ENCODE measurements at places on chromosomes 5 and 9.

GRCh38 chr5:87002485-87002884 is 265.2 kb upstream of the RASA1 start:
- DNase-seq, result no peak

DNA sequence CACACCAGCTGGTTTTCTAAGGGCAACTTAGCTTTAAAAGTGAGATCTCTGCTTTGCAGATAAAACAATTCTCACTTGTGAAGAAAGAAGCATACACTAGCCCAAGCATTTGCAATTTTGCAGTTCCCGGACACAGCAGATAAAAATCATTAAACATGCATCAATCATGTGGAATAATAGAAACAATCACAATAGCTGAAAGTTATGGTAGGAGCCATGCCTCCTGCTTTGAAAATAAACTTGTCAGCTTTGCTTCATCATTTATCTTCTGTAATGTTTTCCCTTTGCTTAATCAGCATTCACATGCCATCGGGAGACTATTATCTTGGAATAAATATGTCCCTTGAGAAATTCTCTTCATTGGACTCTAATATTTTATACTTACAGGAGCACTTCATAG is 60.3 kb upstream of the DAB2 start:
- no peak for DNase-seq

- DNase-seq, result no peak
These were observed 22.6 kb downstream of the CCNJL start for GRCh38 chr5:160289721-160290120.

DNA sequence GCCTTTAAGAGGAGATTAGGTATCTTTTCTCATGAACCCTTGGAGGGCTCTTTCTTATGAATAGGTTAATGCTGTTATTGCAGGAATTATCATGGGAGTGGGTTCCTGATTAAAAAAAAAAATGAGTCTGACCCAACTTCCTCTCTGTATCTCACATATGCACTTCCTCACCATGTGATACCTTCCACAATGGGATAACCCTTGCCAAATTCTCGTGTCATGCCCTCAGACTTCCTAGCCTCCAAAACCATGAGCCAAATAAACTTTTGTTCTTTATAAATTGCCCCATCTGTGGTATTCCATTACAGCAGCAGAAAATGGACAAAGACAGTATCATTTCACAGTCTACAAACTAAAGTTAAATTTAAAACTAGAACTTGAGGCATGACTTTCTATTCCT is 1.0 kb downstream of the OR1B1 start:
- no peak for DNase-seq

DNA sequence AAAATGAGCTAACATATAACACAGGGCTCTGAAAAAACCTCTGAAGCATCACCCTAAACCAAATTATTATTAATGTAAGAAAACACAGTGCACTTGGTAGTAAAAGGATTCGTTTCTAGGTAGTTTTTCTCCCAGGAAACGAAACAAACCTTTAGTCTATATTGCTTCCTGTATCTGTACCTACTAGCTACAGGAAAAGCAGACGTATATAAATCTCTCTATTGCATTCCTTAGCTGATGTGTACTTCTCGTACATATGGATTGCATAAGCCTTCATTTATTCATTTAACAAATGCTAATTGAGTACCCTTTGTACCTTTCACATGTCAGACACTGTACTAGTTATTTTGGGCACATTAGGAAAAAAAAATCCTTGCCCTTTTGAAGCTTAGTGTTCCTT is 85.0 kb upstream of the RASA1 start:
- no peak for DNase-seq

DNA sequence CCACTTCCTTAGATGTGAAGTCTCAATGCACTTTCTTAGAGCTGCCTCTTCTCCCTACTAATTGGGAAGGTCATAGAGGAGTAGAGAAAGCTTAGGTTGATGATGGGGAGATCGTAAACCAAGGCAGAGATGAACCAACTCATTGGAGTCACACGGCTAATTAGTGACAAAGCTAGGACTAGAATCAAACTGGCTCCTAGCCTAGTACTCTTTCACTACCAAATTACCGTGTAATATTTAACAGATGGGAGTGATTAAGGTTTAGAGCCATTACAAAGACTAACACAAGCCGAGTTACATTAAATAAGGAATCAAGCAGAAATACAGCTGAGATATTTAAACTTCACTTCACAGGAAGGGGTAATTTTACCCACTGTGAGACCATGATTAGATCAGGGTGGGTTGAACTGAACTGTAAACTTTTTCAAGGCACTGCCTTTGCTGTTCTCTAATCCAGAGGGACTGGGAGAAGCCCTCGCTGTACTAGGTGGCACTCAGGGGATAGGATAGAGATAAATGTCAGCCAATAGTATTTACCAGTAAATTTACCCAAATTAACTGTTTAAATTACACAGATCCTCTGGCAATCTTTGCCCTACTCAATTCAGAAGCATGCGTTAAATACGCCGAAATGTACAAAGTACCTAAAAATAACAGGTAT is 166.4 kb upstream of the PIK3R1 start:
- DNase-seq, result no peak

- no peak for DNase-seq
These were observed 89.0 kb upstream of the MAP1B start for GRCh38 chr5:72018143-72018803.

DNA sequence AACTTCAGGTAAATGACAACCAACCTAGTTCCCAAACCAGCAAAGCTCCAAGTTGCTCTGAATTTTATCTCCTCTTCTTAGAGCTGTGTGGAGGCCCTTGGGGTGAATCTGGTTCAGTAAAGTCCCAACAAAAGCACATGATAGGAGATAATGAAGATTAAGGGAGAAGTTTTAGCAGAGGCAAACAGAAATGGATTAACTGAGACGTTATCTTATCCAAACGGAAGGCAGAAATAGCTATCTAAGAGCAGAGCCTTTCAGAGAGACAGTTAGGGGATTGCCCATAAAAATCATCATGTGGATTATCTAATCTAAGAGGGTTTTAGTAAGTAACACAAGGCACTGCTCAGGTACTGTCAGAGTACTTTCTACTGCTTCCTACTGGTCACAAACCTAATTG is 183.9 kb upstream of the ZNF618 start:
- DNase-seq, result no peak

DNA sequence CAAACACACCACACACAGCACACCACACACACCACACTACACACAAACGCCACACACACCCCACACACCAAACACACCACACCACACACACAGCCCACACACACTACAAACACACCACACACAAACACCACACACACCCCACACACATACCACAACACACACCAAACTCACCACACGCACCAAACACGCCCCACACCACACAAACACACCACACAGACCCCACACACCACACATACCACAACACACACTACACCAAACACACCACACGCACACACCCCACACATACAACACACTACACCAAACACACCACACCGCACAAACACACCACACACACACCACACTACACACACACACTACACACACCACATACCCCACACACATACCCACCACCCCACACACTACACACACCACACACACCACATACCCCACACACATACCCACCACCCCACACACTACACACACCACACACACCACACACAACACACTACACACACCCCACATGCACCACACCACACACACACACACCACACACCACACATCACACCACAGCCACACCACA is 151.2 kb downstream of the ERCC6L2 start:
- no peak for DNase-seq

DNA sequence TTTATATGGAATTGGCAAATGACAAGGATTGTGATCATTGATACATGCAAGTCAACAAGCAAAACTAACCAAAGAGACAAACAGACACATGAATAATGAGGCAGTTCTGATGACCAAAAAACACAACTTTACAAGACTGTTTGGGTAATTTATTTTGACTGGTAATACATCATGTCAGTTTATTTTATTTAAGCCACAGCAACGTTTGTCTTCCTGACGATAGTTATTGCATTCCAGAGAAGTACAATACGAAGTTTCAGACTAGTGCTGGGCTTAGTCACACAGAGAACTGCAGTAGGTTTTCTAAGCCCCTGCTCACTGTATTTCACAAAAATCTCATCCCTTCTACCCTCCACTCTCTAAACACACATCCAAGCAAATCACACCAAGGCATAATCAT is 514.2 kb downstream of the RAB3C start:
- no peak for DNase-seq

DNA sequence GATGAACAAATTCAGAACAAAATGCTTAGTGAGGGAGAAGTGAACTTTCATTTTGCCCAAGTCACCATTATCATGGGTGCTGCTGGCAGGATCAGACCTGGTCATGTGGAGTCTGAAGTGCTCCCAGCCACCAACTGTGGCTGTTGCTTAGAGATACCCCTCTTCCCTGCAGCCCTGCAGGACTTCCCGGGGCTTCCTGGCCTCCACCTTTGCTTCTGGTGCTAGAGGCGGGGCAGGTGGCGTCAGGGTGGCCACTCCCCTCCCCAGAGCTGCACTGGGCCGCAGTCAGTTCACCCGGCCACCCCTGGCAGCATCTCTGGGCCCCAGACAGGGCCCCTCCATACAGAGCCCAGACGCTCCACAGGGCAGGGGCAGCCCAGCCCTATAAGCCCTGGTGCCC is 30.0 kb upstream of the SLC12A7 start:
- DNase-seq, result no peak

- DNase-seq, result no peak
These were observed 40.1 kb upstream of the SUB1 start for GRCh38 chr5:32545102-32545800.

DNA sequence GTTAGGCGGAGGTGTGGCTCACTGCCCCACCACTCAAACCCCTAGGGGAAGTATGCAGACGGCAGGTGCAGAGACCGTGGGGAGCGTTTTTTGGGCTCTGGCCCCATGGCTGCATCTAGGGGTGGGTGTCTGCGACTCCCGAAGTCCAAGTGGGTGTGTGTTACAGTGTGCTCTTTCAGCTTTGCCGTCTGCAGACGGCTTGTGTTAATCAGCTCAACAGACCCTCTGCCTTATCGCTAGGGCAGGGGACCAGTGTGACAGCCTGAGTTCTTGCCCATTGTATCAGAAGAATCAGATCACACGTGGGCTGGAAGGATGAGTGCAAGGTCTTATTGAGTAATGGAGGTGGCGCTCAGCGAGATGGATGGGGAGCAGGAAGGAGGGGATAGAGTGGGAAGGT is 162.8 kb downstream of the ENC1 start:
- no peak for DNase-seq

DNA sequence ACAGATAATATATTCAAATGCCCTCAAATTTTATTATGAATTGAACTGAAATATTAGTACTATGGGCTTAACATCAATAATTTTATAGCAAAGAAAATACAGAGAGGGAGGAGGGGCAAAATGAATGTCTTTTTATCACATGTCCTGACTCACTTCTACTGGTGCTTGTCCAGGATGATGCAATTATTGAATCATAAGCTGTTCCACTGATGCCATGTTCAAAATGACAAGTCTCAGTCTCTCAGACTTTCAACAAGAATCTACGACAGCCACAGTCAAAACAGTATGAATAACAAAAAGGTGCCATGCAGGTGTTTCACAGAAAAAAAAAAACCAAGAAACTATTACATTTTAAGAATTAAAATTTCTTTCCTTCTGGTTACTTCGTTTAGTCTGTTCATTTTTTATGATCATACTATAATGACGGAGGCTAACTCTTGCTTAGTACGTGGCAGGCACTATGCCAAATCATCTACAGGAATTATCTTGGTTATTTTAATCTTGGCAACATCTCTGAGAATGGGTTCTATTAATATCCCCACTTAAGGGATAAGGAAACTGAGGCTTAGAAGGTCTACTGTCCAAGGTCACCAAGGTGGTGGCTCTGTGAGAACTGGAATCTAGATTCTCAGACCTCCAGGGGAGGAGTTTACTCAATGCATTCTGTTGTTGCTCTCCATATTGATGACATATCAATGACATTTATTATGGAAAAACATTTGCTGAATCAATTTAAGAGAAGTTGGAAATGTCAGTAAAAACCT is 61.5 kb downstream of the NR3C1 start:
- DNase-seq, result no peak

DNA sequence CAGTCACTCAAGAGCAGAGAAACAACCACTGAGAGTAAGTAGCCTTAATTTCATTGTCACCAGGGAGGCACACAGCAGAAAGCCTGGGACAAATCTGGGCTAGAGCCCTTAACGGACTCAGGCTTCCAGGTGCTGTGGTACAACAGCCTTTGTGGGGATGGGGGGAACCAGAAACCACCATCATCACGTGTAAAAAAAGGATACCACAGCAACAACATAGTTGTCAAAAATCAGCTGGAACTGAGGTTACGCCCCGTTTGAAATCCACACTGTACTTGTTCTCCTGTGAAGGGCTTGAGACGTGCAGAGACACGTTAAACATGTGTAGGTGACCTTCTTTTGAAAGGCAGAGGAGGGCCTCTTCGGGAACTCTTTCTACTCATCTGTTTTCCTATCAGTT is 16.6 kb upstream of the PLPP1 start:
- no peak for DNase-seq

- no peak for DNase-seq
These were observed 595.9 kb upstream of the MEF2C start for GRCh38 chr5:89478851-89479250.

GRCh38 chr5:95272316-95272929 is 12.5 kb downstream of the MCTP1 start:
- no peak for DNase-seq

GRCh38 chr9:133050142-133050541 is 11.6 kb upstream of the CEL start:
- DNase-seq, result no peak

DNA sequence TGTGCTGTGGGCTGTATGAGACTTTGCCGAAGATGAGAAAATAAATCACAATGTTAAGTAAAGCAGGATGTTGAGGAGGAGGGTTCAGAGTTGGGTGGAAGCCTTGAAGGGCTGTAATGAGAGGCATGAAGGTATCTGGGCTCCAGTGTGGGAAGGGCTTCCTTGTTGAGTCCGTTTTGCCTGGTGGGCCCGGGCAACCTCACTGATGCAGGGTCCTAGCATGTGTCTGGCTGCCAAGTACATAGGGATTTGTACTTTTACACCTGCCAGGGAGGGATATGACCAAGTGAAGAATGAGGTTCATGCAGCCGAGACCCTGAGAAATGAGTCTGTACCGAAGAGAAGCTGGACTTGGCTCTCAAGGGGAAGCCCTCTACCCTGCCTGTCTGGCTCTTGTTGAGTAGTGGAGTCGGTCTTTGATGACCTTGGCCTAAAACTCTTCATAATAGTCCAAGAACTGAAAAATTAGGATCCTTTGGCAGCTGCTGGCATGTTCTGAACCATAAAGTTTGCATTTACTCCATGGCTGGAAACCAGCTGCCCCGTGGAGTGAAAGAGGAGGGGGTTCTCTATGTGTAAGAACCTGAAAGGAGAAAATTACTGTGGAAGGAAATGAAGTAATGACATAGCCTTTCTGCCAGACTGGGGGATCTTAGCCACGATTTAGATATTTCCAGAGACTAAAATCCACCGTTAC is 59.0 kb upstream of the DPYSL3 start:
- DNase-seq, result no peak

GRCh38 chr5:109945097-109945678 is 255.5 kb downstream of the MAN2A1 start:
- no peak for DNase-seq

- no peak for DNase-seq
These were observed 772 bp upstream of the TARS1 start for GRCh38 chr5:33439905-33440481.

- no peak for DNase-seq
These were observed 184.0 kb downstream of the TTLL11 start for GRCh38 chr9:121909111-121909510.
